ENCODE measurements at places on chromosomes 3 and 15.
A peak's percentile ranks its signal among the peaks of the same experiment; 100 is the strongest.

GRCh38 chr15:82014989-82015388 is 30.8 kb downstream of the MEX3B start:
- no peak for DNase-seq

DNA sequence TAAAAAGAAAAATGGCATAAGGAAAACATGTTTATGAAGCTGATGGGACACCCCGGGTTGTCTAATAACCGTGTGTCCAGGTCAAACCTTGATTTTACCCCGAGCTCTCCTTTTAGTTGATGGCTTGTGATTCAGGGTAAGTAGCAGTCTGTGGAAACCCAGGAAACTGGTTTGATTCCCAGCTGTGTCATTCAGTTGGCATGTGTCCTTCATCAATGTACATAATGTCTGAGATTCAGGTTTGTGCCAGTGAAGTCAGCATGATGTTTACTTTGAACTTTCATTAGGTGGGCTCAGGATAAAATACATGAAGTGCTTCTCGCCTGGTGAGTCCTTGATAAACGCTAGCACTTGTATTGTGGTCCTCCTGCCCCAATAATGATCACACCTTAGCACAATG is 4.3 kb upstream of the COPG1 start:
- no peak for DNase-seq

GRCh38 chr15:100114571-100114970 is 227.2 kb downstream of the ADAMTS17 start:
- DNase-seq: no peak

DNA sequence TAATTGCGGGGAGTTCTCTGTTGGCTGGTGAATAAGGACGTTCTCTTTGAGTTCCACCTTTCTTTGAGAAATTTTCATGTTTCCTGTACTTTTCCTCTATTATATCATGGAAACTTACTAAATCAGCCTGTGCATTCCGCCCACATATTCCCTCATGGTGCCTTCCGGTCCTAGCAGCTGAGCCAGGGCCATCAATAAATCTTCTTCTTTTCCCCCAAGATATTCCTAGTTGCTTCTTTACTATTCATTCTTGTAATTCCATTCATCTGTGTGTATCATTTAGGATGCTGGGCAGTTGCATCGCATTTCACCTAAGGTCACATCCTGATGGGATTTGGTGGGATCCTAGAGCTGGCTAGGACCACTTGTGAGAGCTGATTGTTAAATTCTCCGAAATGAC is 139.2 kb downstream of the RBMS3 start:
- no peak for DNase-seq

DNA sequence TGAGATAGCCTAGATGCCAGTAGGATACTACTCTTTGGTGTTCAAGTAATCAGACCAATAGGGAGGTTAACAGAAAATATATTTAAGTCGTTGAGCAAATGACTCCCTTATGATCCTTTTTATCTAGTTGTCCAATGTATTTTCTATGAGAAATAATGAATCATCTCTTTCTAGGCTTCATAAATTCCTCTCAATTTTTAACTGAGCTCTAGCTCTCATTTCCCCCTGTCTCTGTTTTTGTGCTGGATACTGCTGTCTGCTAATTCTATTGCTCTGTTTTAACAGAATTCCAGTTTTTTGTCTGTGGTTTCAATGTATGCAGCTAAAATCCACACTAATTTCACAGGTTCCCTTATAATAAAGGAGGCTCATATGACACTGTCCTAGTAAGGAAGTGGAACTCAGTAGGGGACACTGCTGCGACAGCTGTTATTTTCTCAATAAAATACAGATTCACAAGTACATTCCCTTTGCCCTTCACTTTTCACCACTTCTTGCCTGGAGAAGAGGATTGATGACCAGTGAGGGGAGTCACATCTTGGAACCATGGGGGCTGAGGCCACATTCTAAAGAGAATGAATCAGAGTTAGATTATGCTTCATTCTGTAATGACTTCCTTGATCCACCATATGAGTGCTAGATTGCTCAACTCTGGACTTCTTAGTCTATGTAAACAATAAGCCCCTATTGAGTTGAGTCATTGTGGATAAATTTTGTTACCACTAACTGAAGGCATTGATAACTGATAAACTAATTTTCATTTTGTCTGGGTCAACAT is 558.7 kb upstream of the KCNMB2 start:
- peak; percentile 44 for DNase-seq

GRCh38 chr3:152779653-152780052 is 55.3 kb upstream of the P2RY1 start:
- DNase-seq: no peak

- DNase-seq: no peak
Measured at GRCh38 chr3:66662894-66663293, 162.1 kb upstream of the LRIG1 start.

DNA sequence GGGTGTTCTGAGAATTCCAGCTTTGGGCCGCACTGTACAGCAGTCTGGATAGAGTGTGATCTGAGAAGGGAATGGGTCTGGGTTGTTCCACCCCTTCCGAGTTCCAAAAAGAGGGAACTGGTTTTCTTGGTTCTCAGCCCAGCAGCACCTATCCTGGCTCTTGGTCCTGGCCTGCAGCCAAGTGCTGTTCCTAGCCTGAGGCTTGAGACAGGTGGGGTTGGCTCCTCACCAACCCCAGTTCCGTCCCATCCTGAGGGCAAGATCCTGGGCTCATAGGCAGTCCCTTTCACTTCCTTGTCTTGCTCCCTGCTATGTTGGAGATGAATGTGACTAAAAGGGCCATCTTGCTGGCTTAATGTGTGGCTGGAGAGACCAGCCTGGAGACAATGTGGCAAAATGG is 15.2 kb downstream of the IVD start:
- no peak for DNase-seq

GRCh38 chr3:17820704-17821103 is 78.3 kb upstream of the TBC1D5 start:
- no peak for DNase-seq

- DNase-seq: no peak
Measured at GRCh38 chr15:89071471-89071870, 16.8 kb upstream of the ABHD2 start.

DNA sequence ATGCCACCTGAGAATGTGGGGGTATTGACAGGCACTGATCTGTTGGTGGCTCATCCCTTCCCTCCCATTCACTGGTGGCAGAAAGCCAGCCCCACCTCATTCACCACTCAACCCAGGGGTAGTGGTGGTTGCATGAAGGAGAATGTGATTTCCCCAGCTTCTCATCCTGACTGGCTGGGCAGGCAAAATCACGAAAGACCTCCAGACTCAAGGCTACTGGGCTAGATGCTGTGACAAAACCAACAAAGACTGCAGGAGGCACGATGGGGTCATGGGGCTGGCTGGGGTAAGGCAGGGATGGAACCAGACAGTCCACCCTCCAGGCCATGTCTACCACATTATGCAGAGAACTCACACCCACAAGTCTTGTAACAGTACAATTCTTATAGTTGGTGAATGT is 33.9 kb downstream of the FSTL1 start:
- no peak for DNase-seq
